Mucosa of descending colon (tissue), 3 donors: ENCODE measurements at places on chromosomes 6 and 20. TPM values are rescaled to one million over a fixed set of nuclear protein-coding genes. Genes with fewer than 3 reads are reported as not detected.

Gene EPPIN
- not detected for total RNA-seq

Gene HLA-DQA1
- 9.9 TPM for total RNA-seq

Gene BPIFB1
- total RNA-seq = not detected

Gene PSMB8
- total RNA-seq = 199 TPM

Gene ENTPD6
- 191 TPM for total RNA-seq

- DNase-seq = no peak
Measured at GRCh38 chr6:110044096-110044495, 66.0 kb downstream of the GPR6 start.

DNA sequence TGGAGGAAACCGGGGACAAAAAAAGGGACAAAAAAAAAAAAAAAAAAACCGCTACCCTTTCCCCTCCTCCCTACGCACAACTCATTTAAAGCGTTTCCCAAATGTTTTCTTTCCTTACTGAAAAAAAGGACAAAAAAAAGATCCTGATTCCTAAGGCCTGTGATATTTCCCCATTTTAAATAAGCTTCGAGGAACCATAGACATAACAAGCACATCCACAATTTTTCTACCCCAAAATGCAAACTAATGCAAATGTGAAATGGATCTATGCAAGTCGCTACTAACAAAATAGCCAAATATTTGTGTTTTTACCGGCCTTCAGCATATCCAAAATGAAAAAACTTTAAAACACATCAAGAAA, 1.4 kb upstream of the ZNF217 start:
- DNase-seq = no peak

- DNase-seq = no peak
Measured at GRCh38 chr20:13348311-13349234, 127.5 kb downstream of the ISM1 start.

DNA sequence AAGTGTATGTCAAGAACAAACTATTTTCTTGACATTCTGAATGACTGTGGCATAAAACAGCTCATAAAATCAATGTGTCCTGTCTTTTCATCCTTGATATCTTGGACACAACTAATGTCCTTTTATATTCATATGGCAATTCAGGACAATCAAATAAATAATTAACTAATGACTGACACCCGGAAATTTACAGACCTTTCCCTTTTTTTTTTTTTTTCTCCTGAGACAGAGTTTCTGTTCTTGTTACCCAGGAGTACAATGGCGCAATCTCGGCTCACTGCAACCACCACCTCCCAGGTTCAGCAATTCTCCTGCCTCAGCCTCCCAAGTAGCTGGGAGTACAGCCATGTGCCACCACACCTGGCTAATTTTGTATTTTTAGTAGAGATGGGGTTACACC, 107.1 kb upstream of the LGSN start:
- DNase-seq = no peak

DNA sequence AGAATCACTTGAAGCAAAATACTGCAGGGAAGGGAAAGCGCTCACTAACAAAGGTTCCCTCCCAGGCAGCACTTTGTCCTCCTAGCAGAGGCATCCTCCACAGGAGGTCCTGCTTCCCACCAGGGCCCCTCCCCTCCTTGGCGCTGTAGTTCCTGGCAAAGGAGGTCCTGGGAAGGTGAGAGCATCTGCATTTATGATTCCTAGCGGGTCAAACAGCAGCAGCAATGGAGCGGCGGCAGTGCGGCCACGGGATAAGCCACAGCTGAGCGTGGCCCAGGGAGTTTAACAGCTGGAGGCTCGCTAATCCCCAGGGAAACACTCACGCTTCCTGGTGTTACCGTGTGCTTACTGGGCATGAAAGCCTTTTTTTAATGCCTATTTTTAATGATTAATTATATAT, 185.8 kb downstream of the TTLL2 start:
- no peak for DNase-seq

DNA sequence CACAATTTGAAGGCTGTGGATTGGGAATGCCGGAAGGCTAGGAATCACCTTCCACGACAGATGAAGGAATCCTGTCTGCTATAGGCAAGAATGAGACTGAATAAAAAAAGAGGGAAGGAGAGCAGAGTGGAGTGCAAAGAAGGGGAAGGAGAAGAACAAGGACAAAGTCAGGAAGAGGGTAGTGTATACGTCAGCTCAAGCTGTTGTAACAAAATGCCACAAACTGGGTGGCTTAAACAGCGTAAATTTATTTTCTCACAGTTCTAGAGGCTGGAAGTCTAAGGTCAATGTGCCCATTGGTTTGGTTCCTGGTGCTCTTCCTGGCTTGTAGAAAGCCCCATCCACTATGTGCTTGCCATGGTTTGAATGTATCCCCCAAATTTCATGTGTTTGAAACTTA, 104.5 kb downstream of the TTLL2 start:
- no peak for DNase-seq

DNA sequence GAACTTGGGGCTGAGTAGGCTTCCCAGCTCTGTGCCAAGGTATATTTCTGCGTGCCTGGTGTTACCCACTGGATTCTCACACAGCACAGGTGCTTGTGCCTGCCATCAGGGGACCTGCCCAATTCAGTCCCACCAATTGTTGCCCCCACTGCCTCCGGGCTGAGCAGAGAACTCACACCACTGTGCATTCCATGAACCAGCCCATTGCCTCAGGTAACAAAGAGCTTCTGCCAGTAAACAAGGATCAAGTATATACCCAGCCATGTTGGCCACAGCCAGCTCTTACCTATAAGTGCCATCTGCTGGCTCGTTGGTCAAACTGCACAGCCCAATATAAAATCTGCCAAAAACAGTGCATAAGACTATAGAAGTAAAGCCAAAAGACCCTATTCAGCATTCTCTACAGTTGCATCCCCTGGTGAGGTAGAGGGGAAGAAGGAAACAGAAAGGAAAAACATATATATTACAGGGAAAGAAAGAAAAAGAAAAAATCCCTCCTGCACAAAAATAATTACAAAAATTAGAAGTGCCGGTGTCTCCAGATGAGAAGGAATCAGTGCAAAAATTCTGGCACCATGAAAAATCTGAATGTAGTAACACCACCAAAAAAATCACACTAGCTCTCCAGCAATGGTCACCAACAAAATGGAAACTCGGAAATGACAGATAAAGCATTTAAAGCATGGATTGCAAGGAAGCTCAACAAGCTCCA, 241.4 kb downstream of the IBTK start:
- DNase-seq = no peak
